ENCODE measurements at places on chromosomes 3 and 15. TPM values are rescaled to one million over a fixed set of nuclear protein-coding genes. Genes with fewer than 3 reads are reported as not detected.

- DNase-seq: no peak
Observed at GRCh38 chr3:24229468-24230221, 265.0 kb downstream of the THRB start.

DNA sequence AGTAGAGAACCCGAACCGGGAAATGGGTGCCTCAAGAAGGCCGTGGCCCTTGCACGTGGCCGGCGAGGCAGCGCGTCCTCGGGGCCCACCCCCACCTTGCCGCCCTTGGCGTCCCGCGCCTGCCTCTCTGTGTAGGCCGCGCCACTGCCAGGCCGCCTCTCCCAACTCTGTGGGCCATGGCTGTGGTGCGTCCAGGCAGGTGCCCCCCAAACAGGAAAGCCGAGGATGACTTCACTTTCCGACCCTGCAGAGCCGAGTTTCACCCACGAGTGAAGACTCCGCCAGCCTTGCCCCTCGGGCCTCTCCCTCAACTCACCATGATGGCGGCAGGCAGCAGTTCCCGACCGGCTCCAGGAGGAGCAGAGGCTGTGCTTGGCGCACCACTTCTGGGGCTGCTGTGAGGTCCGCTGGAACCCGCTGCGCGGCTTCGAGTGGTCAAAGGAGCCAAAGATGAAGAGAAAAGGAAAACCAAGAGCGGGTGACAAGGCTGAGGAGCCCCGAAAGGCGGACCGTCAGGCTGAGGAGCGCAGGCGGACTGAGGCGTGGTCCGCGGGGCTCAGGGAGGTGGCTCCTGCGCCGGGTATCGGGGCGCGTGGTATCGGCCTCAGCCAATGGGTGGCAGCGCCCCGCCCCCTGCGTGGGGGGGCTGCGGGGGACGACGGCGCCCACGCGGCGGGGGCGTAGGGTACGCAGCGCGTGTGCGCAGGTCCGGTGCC is at the start of gene DAZL:
DAZL (minus strand) TSS at position 537 of the 716 bp plus-strand sequence; CDS start at position 319, 218 bp downstream.
- DNase-seq: no peak

DNA sequence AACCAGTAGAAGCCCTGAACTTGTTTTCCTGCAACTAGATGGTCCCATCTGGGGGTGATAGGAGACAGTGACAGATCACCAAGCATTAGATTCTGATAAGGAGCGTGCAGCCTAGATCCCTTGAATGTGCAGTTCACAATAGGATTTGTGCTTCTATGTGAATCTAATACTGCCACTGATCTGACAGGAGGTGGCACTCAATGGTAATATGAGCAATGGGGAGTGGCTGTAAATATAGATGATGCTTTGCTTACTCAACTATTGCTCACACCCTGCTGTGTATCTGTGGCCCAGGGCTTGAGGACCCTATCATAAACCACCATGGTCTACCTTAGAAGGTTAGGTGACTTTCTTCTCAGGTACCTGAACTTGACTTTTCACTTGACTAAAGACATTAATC is 417.1 kb upstream of the ARHGEF26 start:
- DNase-seq: no peak

Gene TIMP4
- 0.12 TPM for total RNA-seq

Gene INO80
- 14.8 TPM for total RNA-seq
